ENCODE measurements at places on chromosomes 1 and 21. TPM values are rescaled to one million over a fixed set of nuclear protein-coding genes. Genes with fewer than 3 reads are reported as not detected.

DNA sequence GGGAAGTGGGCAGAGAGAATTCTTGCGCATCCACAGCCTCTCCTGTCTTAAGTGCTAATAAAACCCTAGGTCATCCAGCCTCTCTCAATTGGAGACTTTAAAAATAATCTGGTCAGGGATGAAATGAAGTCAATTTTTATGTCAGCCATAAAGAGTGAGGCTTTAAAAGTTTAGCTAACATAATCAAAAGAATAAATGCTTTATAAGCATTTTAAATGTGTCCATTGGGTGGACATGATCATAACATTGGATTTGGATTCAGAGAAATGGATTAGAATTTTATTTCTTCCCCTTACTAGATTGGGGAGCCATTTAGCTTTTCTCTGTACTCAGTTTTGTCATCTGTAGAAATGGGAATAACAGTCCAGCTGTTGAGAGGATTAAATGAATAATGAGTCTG is 55.5 kb downstream of the PGM1 start:
- DNase-seq = no peak

DNA sequence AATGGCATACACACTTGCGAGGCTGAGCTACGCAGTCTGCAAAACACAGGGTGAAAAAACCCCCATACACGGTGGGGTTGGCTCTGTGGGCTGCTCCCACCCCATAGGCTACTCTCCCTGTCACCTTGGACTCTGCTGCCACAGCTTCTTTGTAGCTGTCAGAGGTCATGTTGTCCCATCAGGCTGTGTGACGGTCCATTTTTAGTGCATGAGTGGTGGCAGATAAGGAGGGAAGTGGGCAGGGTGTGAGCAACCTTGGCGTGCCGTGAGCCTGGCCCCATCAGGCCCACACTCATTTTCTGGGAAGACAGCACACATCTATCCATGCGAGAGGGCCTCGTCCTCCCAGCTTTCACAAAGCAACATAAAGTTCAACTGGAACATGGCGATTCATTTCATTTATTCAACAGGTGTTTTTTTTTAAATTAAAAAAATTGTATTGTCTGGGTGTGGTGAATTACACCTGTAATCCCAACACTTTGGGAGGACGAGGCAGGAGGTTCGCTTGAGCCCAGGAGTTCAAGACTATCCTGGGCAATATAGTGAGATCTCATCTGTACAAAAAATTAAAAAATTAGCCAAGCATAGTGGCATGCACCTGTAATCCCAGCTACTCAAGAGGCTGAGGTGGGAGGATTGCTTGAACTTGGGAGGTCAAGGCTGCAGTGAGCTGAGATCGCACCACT is 9.5 kb downstream of the GPR137B start:
- no peak for DNase-seq

GRCh38 chr1:234628089-234628488 is 18.1 kb upstream of the IRF2BP2 start:
- no peak for DNase-seq

DNA sequence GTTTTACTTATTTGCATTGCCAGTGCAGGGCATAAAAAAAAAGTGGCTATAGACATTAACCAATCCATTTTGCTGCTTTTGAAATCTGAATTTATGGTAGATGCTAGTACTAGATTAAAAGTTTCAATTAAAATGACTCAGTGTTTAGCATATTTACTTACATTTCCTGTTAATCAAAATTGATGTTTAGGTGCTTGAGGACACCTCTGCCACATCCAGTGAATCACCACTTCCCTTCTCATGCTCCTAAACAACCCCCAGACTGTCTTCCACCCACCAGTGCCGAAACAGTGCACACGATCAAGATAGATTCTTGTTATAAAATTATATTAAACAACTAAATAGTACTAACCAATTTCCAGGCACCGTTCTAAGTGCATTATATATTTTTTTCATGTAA is 32.7 kb downstream of the HSD17B7 start:
- DNase-seq = no peak

- DNase-seq = no peak
These were observed 126.0 kb downstream of the SYF2 start for GRCh38 chr1:25106352-25106751.

GRCh38 chr21:21103692-21104091 is 105.5 kb downstream of the NCAM2 start:
- no peak for DNase-seq

GRCh38 chr1:25055324-25055780 is 125.3 kb upstream of the RUNX3 start:
- DNase-seq = no peak

DNA sequence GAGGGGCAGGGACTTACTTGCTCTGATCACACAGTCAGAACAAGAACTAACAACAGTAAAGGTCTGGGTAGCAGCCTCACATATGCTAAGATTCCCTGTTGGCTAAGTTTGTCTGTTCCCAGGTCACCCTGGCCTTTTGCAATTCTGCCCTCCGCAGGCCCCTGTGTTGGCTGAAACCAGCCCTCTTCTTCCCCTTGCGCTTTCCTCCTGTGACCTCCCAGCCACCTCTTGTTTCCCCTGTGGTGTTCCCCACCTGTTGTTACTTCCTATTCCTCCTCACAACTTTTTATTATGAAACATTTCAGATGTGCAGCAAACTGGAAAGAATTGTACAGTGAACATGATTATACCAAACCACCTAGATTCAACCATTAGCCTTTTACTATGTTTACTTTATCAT is 23.4 kb downstream of the MAPKAPK2 start:
- no peak for DNase-seq

GRCh38 chr1:66563094-66563800 is 29.3 kb downstream of the SGIP1 start:
- DNase-seq = no peak

CD244 gene
- not detected for total RNA-seq

EFNA3 gene
- 7.6 TPM for total RNA-seq

CD164L2 gene
- total RNA-seq = not detected

CFAP141 gene
- total RNA-seq = not detected
